Stimulated activated naive CD8-positive, alpha-beta T cell treated with anti-CD3 and anti-CD28 coated beads, Interleukin-15, Interleukin-2, amounts not matched to agents 100 U/mL and 50 U/mL, for 24 hours (primary cell): ENCODE measurements at places on chromosomes 7 and 10.

DNA sequence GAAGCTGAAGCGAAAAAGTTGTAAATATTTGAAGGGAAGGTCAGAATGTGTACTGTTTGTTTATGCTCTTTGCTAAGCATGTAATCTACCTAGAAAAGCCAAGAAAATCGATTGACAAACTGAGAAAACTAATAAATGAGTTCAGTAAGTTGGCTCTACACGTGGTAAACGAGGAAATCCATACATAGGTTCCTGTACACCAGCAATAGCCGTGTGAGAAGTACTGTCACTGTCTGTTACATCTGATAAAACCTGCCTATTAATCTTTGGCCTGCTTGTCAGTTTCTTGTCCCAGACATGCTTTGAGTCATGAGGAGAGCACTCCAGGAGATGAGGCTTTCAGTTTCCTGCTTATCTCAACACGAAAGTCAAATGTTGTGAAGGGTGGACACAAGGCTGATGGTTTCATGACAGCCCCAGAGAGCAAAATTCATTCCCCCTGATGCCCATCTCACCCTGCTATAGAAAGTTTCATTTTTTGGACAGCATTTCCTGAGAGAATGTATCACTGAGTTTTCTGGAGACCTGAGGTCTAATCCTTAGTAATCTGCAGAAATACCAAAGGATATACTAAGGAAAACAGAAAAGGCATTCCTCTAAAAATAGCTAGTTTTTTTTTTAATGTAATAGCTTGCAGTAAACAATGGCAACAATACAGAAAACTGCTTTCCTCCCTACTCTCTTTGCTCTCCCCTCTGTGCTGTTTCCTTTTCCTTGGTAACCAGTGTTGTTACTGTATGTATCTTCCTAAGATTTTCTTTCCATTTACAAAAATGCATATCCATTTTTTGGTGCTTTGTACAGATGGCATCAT, 18.8 kb downstream of the BMPR1A start:
- no peak for DNase-seq

DNA sequence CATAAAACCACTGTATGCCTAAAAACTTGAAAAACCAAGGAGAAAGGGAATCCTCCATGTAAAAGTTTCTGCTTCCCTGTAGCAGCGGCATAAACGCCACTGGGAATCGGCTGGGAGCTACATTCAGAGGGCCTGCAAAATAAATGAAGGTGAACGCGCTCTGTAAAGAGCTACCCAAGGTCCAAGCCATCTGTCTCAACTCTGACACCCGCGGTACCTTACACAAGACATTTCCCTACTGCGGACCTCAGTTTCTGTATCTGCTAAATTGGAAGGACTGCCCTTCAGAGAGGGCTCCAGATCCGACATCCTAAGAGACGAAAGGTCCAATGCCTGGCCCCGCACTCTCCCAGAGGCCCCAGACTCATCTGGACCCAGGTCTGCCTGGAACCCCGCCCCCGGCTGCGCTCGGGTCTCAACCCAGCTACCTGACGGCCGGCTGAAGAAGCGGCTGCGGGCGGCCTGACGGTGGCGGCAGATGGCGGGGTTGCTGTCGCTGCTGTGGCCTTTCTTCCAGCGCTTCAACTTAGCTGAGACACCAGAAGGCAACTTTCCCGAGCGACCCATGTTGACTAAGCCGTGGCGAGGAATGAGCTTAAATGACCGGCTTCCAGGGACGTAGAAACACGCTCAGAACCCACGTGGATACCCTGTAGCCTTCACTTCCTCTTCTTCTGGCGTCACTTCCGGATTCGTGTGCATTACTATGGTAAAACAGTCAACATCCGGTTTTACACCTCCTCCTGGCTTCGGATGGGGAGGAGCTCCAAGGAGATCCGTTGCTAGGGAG, at the start of gene RRP12:
Gene RRP12 (minus strand): TSS at position 676 of the 790 bp plus-strand sequence. CDS start 109 bp downstream, at position 567.
- DNase-seq: peak; percentile 82

- peak; percentile 1 for DNase-seq
These were observed 35.5 kb downstream of the GPRIN2 start for GRCh38 chr10:46520941-46521340.

GRCh38 chr7:115230882-115231571, 309.1 kb downstream of the MDFIC start:
- DNase-seq: no peak

GRCh38 chr10:10891124-10892082, 126.3 kb upstream of the CELF2 start:
- no peak for DNase-seq

DNA sequence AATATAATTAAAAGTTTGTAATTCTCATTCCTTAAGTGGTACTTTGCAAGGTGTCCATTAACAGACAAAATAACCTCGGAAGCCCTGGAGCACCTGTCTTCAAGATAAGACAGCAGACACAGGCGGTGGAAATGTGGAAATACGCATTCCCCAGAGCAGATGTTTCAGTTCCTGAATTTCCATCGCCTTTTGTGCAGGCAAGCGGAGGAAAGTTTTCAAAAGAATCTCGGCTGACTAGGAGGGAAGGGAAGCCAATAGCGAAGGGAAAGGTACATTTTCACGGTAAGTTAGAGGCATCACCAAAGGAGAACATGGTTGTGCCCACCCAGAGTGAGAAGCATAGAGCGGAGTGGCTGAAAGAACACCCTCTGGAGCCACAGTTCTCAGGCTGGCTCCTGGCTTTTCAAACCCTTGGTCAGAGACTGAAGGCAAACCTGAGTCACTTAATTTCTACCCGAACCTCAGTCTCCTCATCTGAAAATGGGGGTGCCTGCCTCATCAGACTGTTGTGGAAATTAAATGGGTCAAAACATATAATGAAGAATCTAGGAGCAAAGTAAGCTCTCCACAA, 13.6 kb downstream of the CPA1 start:
- peak; percentile 10 for DNase-seq

GRCh38 chr7:142865766-142866165, 10.9 kb downstream of the EPHB6 start:
- no peak for DNase-seq

DNA sequence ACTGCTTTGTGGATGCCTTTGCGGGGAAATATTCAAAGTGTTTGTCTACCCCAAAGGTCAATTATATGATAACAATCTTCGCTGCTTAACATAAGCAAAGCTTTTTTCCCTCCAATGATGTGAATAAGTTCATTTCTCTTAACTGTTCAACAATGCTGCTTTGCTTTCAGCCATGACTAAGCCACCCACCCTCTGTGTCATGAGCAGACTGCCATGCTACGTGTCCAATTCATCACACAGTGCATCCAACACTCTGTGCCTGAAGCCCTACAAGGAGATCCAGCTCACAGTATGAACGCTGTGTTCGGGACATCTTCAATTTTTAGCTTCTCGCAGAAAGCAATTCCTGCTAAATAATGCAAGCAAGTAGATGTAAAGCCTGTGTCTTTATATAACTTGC, 5.7 kb upstream of the TAS2R40 start:
- DNase-seq: no peak

GRCh38 chr7:132687981-132688383, 111.7 kb upstream of the PLXNA4 start:
- DNase-seq: no peak

- DNase-seq: no peak
These were observed 69.5 kb upstream of the NFKB2 start for GRCh38 chr10:102326031-102326430.

DNA sequence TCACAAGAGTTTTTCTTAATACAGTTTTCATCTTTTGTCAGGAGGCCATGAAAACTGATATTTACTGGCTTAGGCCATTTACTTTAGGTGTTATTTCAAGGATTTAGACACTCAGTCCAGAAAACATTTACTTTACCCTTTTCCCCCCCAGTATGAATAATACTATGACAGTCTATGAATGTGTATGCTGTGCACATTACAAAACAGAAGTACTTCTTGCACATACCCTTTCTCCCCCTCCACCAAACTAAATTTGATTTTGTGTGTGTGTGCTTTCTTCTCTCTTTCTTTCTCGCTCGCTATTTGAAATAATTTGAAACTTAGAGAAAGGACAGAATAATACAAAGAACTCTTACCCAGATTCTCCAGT, 41.3 kb downstream of the RBM33 start:
- DNase-seq: no peak

- no peak for DNase-seq
These were observed 991.7 kb upstream of the KCND2 start for GRCh38 chr7:119281181-119281846.

GRCh38 chr7:1123715-1124114, 35.8 kb downstream of the GPER1 start:
- DNase-seq: no peak

DNA sequence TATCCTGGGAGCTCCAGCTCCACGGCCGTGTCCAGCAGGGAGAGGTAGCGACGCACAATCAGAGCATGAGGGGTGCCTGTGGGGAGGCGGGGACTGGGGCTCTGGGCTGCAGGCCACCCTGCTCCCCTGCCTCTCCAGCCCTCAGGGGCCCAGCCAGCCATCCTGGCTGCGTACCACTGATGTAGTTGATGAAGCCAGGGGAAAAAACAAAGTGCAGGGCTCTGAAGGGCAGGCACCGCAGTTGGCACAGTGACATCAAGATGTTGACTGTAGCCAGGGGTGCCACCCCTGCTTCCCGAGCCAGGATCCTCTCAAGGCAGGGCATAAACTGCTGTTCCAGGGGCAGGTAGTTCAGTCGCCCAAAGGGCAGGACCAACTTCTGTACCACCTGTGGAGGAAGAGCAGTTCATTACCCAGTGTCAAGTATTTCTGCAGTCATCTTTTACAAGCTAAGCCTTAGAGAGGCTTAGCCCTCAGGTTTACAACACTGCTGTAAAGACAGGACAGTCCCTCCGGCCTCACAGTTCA, 2.8 kb downstream of the FASTK start:
- DNase-seq: no peak

DNA sequence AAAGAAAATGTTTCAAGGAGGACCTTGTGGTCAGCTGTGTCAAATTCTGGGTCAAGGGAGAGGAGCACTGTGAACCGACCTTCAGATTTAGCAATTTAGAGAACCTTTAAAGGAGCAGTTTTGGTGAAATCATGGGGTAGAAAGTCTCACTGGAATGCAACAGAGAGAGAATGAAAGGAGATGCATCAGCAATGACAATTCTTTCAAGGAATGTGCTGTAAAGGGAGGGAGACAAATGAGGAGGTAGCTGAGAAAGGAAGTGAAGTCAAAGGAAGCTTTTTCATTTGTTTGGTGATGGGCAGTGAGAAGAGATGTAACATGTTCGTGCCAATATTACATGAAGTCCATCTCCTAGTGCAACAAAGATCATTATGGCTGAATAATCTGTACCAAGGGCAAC, 166.0 kb downstream of the TSPAN12 start:
- no peak for DNase-seq

DNA sequence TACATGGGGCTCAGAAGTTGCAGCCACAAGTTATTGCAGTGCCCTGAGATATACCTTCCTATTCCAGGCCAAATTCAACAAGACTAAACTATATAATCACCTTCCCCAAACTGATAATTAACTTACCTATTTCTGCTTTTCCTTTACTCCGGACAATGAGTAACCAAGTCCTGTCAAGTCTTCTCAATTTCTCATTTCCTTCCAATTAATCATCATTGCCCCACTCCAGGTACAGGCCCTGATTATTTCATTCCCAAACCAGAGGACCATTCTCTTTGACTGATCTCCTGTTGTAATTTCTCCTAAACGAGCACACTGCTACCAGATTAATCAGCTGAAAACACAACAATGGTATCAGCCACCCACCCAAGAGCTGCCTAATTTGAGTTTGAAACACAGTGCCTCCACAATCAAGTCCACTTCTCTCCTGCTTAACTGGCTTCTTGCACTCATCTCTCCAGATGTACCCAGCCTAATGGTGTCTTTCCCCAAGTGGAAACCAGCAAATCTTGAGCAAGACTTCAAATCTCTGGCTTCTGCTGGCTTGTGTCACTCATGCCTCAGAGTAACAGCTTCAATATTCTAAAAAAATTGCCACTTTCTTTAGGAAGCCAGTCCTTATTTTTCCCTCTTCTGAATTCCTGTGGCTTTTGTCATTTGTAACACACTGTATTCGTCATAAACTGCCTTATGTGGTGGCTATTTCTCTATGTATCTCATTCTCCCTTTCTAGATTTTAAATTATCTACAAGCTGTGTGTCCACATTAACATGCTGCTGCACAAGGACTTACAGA, 89.1 kb downstream of the CDK6 start:
- no peak for DNase-seq

GRCh38 chr10:75967491-75967890, 536.1 kb downstream of the LRMDA start:
- DNase-seq: no peak

- DNase-seq: peak; percentile 28
These were observed 829 bp upstream of the RPA3 start for GRCh38 chr7:7719236-7719635.

GRCh38 chr10:75764974-75765788, 333.8 kb downstream of the LRMDA start:
- DNase-seq: no peak

DNA sequence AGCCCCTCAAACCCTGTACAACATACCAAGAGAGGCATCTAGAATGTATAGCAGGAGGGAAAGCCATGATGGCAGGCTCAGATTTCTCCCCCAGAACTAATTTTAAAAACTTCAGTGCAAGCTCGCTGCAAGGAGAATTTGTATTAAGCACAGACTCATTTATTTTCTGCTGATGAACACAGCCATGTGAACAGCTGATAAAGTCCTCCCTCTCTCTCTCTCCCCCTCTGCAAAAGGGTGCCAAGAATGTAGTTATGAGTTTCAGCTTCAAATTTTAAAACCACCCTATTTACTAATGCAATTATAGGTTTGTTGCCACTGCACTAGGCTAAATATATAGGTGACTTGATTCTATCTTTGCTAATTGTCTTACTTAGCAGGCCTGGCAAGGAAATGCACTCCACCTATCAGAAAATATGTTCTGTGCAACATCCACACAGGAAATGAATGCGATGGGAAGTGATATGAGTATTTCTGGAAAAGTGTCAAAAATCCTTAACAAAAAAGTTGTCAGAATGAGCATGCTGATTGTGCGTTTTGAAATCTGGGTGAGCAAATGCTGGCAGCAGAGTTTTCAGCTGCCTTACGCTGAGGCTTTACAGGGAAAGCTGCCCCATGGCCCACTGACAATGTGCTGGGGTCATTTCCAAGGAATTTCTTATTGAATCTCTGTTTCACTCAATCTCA, 43.4 kb upstream of the GHITM start:
- no peak for DNase-seq

GRCh38 chr10:93865794-93866425, 27.9 kb upstream of the SLC35G1 start:
- DNase-seq: no peak

- DNase-seq: no peak
These were observed 113.3 kb downstream of the MAGI2 start for GRCh38 chr7:79340212-79340611.

DNA sequence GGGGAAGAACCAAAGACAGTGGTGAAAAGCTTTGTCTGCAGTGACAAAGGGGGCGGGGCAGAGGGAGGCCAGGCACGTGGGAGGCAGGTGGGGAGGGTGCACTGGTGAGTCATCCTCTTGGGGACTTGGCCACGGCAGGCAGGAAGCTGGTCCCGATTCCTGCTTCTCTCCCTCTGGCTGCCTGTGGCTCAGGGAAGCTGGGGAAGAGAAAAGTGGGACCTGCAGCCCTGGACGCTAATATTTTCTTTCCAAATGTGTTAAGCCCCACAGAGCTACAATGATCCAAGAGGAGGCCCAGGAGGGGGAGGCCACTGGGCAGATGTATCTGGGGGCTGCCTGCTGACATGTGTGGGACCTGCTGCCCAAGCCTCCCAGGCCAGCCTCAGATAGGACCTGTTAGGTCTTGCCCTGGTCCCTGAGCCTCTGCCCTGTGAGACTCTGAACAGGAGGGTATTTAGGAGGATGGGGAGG, 231.8 kb downstream of the KCNMA1 start:
- peak; percentile 38 for DNase-seq
